ENCODE measurements at places on chromosomes 16 and 17. TPM values are rescaled to one million over a fixed set of nuclear protein-coding genes. Genes with fewer than 3 reads are reported as not detected.

Gene CD79B
- not detected for total RNA-seq

Gene KRT32
- total RNA-seq, result not detected

Gene GAST
- not detected for total RNA-seq

Gene MAPK8IP3
- total RNA-seq, result 31.3 TPM

Gene CACNG3
- total RNA-seq, result not detected

Gene DNAAF1
- total RNA-seq, result 0.07 TPM

Gene CDH16
- 1.0 TPM for total RNA-seq

Gene CHTF8
- total RNA-seq, result 49.6 TPM

Gene CCDC154
- total RNA-seq, result 0.57 TPM

Gene C16orf96
- total RNA-seq, result 0.14 TPM

Data from nasal cavity respiratory epithelium epithelial cell of viscerocranial mucosa (primary cell).